ENCODE measurements at places on chromosomes 4 and X. TPM values are rescaled to one million over a fixed set of nuclear protein-coding genes. Genes with fewer than 3 reads are reported as not detected.

PASD1 gene
- total RNA-seq: not detected

CFAP99 gene
- not detected for total RNA-seq

GALNTL6 gene
- total RNA-seq: 9.6 TPM

FAAH2 gene
- total RNA-seq: 3.1 TPM

NKX6-1 gene
- total RNA-seq: 0.27 TPM

ANOS1 gene
- total RNA-seq: 49.4 TPM

EGFL6 gene
- 75.3 TPM for total RNA-seq

IRF2 gene
- 43.9 TPM for total RNA-seq

Data from camera-type eye (tissue), 1 donor.